Dermis blood vessel endothelial cell (primary cell): ENCODE measurements at places on chromosomes 11 and 22. TPM values are rescaled to one million over a fixed set of nuclear protein-coding genes. Genes with fewer than 3 reads are reported as not detected.

DNA sequence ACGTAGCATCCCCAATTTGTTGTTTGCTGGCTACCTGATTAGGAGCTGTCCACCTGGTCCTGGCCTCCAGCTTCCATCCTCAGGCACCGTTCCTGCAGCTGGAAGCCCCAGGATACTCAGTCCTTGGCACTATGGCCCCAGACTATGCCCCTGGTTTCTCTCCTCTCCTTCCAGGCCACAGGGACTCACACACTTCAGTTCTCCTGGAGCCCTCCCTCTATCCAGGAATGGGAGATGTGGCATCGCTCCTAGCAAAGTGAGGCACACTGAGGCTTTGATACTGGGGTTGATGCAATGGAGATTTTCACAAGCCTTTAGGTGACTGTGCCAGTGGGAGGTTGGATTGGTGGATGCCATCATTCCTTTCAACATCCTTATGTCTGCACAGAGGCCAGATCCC is 142.8 kb upstream of the B3GAT1 start:
- no peak for DNase-seq

GRCh38 chr11:33875621-33876294 is 16.1 kb downstream of the LMO2 start:
- no peak for DNase-seq

- DNase-seq, result no peak
Observed at GRCh38 chr11:124917115-124917637, 1.9 kb upstream of the HEPN1 start.

DNA sequence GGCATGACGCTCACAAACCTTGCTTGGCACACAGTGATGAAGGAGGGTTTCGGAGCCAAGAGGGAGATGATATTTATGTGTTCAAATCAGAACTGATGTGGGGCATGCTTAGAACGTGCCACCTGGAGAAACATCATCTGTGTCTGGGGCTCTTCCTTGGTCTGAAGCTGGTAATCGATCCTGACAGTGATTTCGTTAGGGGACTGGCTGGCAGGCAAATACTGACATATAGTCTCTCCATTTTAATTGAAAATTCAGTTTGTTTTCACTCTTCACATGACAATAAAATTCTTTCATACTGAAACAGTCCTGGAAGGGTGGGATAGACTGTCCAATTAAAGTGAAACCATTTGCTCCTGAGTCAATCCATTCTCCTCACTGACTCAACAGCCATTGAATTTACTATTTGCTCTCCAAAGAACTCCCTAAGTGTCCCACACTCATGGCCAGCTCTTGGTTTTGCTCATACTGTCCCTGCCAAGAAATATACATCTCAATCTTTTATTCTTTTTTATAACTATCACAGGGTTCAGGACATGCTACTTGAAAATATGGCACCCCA is 134.8 kb downstream of the TRPC6 start:
- DNase-seq, result no peak

DNA sequence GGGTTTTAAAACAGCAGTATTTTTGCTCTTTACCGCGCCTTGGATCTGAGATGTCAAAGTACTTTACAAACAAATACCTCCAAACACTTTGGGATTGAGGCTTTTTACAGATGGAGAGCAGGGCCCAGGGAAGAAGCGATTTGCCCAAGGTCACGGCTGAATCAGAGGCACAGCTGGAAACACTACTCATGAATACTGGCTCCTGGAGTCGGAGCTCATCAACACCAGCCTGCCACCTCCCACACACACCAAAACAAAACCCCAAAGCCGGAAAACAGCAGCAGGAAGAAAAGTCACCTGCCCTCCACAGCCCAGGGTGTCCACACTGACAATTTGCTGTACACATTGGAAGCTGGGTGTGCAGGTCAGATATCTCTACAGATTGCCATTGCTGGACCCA is 339.4 kb downstream of the CADM1 start:
- no peak for DNase-seq

- DNase-seq, result no peak
Observed at GRCh38 chr11:69530278-69531070, 49.0 kb downstream of the LINC01488 start.

DNA sequence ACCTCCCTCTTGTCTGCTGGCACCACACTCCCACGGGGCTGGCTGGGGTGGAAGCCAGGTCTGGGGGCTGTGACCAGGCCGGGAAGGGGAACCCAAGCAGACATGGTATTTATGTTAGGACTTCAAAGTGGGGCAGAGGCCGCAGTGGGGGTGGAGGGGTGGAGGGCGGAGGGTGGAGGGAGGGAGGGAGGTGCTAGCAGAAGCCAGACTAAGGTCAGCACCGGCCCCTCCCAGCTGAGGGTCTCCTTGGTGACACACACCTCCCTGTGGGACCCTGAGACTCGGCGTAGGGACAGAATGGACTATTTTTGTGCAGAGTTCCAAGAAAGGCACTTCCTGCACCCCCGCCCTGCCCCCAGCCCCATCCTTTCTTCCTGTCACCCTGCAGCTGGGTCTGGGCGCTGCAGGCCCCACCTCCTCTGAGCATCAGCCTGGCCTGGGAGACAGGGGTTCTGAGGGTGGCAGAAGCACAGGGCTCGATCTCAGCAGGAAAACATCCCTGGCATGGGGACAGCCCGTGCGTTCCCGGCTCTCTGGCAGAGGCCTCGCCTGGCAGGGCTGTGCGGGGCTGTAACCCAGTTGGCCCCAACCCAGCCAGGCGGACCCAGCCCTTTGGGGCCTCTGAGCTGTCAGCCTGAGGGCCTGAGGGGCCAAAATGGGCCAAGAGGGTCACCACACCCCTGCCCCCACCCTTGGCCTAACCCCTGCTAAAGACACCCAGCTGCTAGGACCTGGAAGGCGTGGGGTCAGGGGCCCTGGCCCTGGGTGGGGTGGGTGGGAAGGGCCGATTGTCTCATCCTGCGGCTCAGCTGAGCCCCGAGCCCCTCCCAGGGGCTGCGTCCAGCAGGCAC is 9.6 kb upstream of the CD248 start:
- no peak for DNase-seq

GRCh38 chr22:31857247-31857646 is 87.1 kb upstream of the YWHAH start:
- no peak for DNase-seq

- no peak for DNase-seq
Observed at GRCh38 chr11:81071606-81072005, 1630.8 kb upstream of the TENM4 start.

GRCh38 chr11:59668188-59668949 is 468 bp downstream of the PATL1 start:
- peak; percentile 48 for DNase-seq

- DNase-seq, result no peak
Observed at GRCh38 chr11:67371911-67372320, 1.5 kb downstream of the CLCF1 start.

Gene RTN4R
- total RNA-seq, result 0.68 and 2.7 TPM in 2 replicates

Gene PIH1D2
- 0.93 and 1.4 TPM in 2 replicates for total RNA-seq

Gene CARS1
- 40.7 and 46.0 TPM in 2 replicates for total RNA-seq

Gene CADM1
- 0.56 and 2.2 TPM in 2 replicates for total RNA-seq

Gene JAML
- under 0.01 TPM in 1 of 2 replicates, not detected in the other for total RNA-seq

Gene MS4A3
- total RNA-seq, result not detected in 2 replicates

Gene OR6X1
- not detected in 2 replicates for total RNA-seq

Gene AIFM3
- total RNA-seq, result 0.05 and 0.17 TPM in 2 replicates

Gene TMEM132A
- total RNA-seq, result 99.5 and 112 TPM in 2 replicates
